Activated T-helper 1 cell treated with anti-CD3 and anti-CD28 coated beads, Interleukin-2, amount 50 U/mL, for 16 hours (primary cell): ENCODE measurements at places on chromosomes 6 and 20.
A peak's percentile ranks its signal among the peaks of the same experiment; 100 is the strongest.

DNA sequence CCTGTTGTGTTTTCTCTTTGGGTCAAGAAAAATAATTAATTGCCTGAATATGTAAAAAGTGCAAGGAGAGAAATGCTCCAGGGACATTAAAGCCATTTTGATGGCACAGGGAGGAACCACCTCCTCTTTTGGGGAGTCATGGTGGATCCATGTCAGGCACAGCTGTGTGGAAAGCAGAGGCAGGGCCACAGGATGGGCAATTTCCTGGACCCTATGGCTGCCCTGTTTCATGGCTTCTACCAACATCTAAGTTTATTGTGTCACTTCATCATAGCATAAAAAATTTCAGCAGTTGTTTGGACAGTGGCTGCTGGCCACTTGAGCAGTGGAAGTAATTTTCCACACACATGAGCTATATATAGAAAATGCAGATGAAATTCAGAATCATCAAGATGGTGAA, 238.2 kb downstream of the SYNE1 start:
- no peak for DNase-seq

- peak; percentile 6 for DNase-seq
Measured at GRCh38 chr6:14046476-14047068, 71.0 kb upstream of the CD83 start.

DNA sequence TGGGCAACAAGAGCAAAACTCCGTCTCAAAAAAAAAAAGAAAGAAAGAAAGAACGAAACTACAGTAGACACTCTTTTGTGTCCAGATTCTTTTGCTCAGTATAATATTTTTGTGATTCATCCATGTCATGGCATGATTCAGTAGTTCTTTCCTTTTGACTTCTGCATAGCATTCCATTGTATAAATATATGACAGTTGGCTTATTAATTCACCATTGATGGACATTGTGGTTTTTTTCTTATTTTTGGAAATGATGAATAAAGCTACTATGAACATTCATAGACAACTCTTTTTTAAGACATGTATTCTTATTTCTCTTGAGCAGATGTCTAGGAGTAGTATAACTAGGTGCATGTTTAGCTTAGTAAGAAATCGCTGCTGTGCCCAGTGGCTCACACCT, 10.3 kb upstream of the IER3 start:
- no peak for DNase-seq

- no peak for DNase-seq
Measured at GRCh38 chr6:75505424-75505823, 11.8 kb upstream of the FILIP1 start.

GRCh38 chr20:33119725-33120720, 40.6 kb downstream of the BPIFB4 start:
- DNase-seq, result no peak

DNA sequence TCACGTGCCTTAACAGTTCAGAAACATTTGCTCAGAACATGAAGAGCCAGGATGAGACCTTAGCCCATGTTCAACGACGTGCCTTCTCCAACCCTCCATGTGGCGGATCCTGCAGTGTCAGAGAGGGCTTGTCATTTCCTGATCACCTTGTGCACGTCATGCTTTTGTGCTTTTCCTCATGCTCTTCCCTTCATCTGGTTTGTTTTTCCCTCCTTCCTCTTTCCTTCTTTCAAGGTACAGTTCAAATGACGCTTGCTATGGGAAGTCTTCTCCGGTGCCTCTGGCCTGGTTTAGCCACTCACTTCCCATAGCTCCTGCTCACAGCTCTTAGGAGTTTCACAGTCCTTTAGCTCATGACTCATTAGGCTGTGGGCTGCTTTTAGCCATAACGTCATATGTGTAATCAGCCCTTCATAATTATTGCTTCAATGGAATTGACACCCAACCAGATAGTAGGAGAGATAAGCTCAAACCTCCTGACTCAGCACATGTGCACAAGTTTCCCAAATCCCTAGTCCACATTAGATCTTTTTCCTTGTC, 102.7 kb upstream of the CNKSR3 start:
- DNase-seq, result no peak

GRCh38 chr6:72947534-72947933, 277.8 kb downstream of the KHDC1L start:
- DNase-seq, result no peak

DNA sequence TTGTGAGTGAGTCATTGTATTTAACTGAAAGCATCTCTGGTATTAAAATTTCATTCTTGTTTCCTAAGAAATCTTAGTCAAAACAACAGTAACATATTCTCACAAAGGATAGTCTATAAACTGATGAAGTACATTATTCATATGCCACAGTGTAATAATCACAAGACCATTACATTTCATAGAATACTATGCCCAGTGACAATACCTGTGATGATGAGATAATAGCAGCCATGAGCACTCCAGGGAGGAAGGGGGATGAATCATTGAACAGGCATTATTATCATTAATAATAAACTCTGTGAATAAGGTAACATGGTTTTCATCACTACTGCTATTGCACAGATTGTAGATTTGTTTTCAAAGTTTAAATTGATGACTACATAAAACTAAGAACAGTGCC, 667.9 kb downstream of the EPM2A start:
- DNase-seq, result no peak

GRCh38 chr6:27757307-27757706, 154.9 kb downstream of the OR2B2 start:
- peak; percentile 16 for DNase-seq

- DNase-seq, result peak; percentile 34
Measured at GRCh38 chr6:155186052-155186658, 77.7 kb upstream of the CLDN20 start.

DNA sequence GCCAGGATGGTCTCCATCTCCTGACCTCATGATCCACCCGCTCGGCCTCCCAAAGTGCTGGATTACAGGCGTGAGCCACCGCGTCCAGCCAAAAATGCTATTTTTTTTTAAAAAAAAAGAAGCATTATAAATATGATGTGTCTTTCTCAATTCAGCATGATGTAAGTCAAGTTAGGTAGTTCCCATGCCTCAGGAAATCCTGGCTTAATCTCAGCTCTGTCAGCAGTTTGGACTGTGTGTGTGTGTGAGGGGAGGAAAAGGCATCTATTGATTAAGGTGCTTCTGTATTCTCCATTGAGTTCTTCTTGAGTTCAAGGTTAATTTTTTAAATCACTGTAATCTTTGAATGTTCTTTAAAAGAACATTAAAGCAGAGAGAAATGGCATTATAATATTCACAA, 51.5 kb downstream of the GMDS start:
- no peak for DNase-seq

- DNase-seq, result no peak
Measured at GRCh38 chr6:136534268-136534667, 16.0 kb downstream of the MAP7 start.

DNA sequence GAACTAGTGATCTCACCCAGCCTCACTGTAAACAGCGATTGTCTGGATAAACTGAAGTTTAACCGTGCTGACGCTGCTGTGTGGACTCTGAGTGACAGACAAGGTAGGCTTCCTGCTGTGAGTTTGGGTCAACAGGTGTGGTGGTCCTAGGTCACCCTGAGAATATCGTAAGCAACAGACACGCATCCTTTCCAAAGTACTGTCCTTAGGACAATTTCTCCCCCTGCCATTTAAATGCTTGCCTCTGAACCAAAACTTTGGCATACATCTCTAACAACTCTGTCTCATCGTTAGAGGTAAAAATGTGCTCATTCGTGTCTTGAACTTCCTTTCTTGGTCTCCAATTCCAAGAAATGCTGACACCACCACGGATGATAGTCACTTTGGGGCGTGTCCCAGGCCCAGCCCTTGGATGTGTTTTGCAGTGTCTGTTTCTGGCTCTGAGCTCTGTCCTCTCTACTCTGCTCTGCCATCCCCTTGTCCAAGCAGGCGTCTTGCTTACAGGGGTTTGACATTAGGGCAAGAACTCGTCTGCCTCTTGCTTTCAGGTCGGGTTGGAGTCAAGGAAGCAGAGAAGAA, 95.5 kb downstream of the EYA2 start:
- no peak for DNase-seq

DNA sequence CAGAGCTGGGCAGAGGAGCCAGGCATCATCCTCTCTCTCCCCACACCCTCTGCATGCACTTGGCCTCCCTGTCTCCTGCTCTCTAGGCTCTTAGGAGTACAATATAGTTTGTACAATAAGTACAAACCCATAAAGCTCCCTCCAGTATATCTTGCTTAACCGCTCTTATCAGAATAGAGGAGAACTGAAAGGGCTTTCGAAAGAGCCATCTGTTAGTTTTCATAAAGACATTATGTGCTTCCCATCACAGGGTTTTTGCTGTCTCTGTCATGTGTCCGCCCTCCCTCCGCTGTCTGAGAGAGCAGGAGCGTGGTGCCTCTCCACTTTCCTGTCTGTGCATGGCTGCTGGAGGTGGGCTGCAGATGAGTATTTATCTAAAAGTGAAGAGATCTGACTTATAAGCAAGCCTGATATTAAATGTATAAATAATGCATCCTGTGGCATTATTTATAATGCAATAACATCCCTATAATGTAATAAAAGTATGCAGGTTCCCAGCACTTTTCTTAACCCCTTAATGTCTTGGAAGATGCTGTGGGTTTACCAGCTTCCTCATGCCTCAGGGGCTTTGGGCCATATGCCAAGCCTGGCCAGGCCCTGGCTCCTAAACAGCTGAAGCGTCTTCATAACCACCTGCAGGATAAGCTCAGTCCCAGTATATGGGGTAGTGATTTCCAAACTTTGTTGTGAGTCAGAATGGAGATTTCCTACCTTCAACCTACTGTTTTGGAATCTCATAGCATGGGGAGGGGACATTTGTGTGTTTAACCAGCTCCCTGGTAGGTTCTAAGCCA, 297.1 kb downstream of the DHX35 start:
- no peak for DNase-seq

DNA sequence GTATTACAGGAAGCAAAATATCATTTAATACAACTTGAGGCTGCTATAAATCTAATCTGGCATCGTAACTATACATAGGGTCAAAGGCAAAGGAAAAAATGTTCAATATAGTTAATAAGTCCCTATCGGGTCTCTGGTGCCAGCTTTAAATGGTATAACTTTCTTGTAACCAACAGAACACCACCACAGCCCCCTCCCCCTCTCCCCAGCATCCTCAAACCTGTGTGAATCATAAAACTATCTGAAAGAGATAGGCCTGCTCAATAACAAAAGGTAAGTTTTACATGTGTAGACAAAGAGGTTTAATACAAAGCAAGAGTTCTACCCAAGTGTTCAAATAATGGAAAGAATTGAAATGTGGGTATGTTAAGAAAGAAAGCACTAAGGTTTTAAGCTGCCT, 12.2 kb downstream of the SMLR1 start:
- no peak for DNase-seq

- DNase-seq, result no peak
Measured at GRCh38 chr6:90874931-90875330, 288.1 kb upstream of the MAP3K7 start.

DNA sequence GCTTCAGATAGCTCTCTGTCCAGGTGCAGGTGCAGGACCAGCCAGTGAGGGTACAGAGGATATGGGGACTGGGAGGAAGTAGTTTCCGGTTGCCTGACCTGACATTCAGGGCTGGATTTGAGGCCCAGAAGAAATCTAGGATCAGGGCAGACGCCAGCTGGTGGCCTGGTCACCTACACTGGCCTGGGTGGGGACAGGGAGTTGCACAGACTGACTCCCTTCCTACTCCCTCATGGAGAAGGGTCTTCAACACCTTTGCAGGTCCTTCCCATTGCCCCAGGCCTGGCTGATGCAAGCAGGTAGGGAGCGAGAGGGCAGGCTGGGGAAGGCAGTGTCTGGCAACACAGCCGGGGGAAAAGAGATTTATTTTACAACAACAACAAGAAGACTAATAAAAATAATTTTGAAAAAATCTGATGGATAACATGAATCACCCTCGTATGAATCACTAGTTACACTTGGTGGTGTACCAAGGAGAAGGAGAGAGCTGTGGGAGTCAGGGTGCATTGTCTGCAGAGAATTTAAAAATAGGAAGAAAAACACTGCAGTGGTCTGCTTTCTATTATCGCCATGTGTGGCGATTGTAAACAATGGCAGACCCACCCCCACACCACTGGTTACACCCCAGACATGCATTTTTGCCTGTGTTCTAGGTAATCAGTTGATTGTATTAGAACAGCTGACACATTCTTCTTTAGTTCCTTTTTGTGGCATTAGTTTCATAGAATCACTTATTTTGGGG, 62.3 kb upstream of the SNX9 start:
- no peak for DNase-seq

- DNase-seq, result no peak
Measured at GRCh38 chr6:62280099-62280498, 5.9 kb downstream of the KHDRBS2 start.
